Lower lobe of right lung (tissue), 2 donors: ENCODE measurements at places on chromosomes 5 and 9. TPM values are rescaled to one million over a fixed set of nuclear protein-coding genes. Genes with fewer than 3 reads are reported as not detected.

Gene SHOC1
- total RNA-seq: 0.15 TPM

Gene PPP6C
- total RNA-seq: 44.7 TPM

Gene RMRP
- 24,340 TPM for total RNA-seq

Gene SLC45A2
- not detected for total RNA-seq

Gene NEUROG1
- not detected for total RNA-seq

Gene LSM11
- total RNA-seq: 3.1 TPM

Gene MLANA
- total RNA-seq: not detected

DNA sequence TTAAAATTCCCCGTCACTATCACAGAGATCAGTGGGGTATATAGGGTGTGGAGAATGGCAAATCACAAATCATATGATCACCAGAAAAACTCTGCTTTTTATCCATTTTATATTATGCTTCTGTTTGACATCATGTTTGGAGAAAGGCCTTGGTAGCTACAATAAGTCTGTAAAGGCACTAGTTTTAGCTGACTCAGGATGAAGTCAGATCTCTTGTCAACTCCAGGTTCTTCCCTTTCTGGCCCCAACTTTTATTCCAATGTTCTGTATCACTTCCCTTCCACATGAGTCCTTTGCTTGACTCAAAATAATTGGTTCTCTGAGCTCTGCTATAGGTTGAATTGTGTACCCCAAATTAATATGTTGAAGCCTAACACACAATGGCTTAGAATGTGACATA is 484.9 kb downstream of the PTPRD start:
- no peaks in the 10 kb centered on the region for H3K4me1 ChIP-seq
- H3K36me3 ChIP-seq: no peaks in the 10 kb centered on the region
- no peaks in the 10 kb centered on the region for H3K27me3 ChIP-seq
- no peak overlapping the region for H3K27ac ChIP-seq
- no peak for DNase-seq
- H3K4me3 ChIP-seq: no peak overlapping the region

- no peak overlapping the region for H3K27ac ChIP-seq
- H3K4me1 ChIP-seq: no peaks in the 10 kb centered on the region
- H3K27me3 ChIP-seq: no peaks in the 10 kb centered on the region
- DNase-seq: peak; percentile 53
These were observed 157.1 kb downstream of the ARRDC3 start for GRCh38 chr5:91225848-91226686.

DNA sequence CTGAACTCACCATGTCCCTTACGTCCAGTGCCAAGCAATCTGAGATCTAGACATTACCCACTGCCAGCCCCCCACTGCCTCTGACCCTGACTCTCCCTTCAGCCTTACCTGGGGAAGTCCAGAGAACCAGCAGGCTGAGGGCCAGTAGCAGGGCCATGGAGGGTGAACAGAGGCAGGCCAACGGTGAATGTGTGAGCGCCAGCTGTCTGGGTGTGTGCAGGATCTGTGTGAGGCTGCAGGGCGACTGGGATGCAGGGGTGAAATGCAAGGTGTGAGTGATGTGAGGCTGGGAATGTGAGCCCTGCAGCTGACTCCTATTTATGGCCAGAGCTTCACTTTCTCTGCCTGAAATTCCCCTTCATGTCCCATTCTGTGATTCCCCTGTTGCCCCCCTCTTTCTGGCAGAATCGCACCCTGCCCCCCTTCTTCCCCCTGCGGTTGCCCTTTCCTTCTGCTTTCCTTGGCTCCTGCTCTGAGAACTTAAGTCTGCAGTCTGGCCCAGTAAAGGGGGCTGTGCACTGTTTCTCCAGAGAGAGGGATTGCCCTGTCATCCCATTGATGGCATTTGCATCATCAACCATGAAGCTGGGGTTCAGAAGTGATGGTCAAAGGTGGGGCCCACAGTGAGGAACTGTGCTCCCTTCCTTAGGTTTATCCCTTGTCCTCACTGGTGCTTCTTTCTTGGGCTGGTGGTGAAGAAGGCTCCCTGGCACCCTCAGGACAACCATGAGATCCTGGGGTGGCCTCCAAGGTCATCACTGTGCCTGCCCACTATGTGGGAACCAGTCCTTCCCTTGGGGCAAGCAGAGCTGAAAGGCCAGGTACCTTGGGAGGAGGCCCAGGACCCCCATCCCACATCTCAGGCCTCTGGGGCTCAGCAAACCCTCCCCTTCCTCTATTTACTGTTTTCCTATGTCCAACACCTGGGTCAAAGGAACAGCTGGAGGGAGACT is at the start of gene CCL19:
Gene CCL19, minus strand, starts transcription at position 294 of the 953 bp plus-strand sequence. Its CDS starts 137 bp downstream, at position 157.
- H3K27ac ChIP-seq: no peak within 1 kb of the TSS
- H3K4me3 ChIP-seq: no peak within 1 kb of the TSS
- H3K36me3 ChIP-seq: no peaks in the 10 kb centered on the region
- H3K4me1 ChIP-seq: peaks cover 5% of the 10 kb centered on the region

DNA sequence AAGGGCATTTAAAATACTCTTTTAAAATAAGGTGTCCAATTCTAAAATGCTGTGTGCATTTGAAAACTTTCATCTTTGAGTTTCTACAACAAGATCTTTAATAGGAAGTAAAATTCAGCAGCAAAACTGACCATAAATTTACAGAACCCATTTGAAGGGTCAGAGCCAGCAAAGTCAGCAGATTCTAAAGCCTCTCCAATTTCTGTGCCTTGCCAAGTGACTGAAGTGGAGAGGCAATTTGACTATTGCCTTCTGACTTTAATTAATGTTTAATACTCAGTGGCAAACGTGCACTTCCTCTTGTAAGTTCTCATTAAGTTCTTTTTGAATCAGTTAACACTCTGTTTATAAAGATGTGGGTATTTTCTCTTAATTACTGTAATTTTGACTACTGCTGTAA is 155.2 kb downstream of the BAAT start:
- H3K36me3 ChIP-seq: no peaks in the 10 kb centered on the region
- H3K4me1 ChIP-seq: no peaks in the 10 kb centered on the region
- H3K27me3 ChIP-seq: no peaks in the 10 kb centered on the region
- H3K27ac ChIP-seq: no peak overlapping the region
- no peak overlapping the region for H3K4me3 ChIP-seq

DNA sequence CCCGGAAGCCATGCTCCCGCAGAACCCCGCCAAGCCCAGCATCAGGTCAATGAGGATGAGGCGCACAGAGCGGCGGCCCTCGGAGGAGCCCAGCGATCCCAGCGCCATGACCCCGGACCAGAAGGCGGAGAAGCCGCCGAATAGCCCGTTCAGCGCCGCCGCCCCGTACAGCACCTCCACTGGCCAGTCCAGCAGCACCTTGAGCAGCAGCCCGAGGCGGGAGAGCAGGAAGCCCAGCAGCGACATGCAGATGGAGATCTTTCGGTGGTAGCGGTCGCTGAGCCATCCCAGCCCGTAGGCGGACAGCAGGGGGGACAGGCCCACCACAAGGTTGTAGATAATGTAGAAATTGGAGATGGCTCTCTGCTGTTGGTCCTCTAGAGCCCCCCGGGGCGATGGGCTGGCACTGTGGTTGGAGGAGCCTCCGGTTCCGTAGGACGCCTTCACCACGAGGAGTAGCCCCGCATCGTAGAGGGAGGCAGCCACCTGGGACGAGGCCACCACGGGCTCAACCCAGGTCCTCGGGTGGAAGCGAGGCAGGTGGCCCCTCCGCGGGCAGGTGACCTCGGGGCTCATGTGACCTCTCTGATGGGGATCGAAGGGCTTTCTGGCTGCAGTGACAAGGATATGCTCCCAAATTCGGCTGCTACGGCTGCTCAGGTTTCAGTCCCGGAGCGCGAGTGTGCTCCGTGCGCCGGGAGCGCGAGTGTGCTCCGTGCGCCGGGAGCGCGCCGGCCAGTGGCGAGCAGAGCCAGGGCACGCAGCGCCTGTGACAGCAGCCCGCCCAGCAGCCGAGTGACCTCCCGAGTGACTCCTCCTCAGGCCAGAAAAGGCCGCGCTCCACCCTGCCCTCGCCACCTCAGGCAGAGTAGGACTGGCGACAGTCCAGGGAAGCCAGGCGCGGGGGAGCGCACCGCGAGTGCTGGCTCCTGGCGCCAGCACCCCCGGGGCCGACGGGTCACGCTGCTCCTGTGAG is at the start of gene SLC46A2:
Gene SLC46A2, minus strand, starts transcription at position 771 of the 976 bp plus-strand sequence. Its CDS starts 195 bp downstream, at position 576.
- peak; percentile 86 for DNase-seq
- H3K4me3 ChIP-seq: peak within 1 kb of the TSS; percentile 59
- H3K27ac ChIP-seq: peak within 1 kb of the TSS; percentile 60
- H3K4me1 ChIP-seq: peaks cover 33% of the 10 kb centered on the region

- no peaks in the 10 kb centered on the region for H3K27me3 ChIP-seq
- no peak overlapping the region for H3K4me3 ChIP-seq
These were observed 608.7 kb downstream of the KCTD16 start for GRCh38 chr5:144779368-144779767.

DNA sequence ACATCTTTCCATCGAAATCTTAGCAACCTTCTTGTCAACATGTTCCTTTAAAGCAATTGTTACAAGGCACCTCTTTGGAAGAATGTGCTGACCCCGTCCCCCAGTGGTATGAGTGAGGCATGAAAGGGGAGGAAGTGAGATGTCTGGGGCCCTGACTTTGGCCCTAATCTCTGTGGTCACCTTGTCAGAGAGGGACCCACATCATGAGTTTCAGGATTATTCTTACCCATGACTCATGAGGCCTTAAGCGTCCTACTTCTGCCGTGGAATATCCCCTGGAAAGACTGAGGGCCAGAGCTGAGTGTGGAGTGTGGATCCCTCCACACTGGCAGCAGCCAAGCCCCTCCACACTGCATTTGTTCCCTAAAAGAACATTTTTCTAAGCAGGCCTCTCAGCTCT is 81.2 kb downstream of the FSTL4 start:
- H3K36me3 ChIP-seq: no peaks in the 10 kb centered on the region
- no peak overlapping the region for H3K27ac ChIP-seq
- no peak overlapping the region for H3K4me3 ChIP-seq
- no peak for DNase-seq

- DNase-seq: no peak
- H3K4me1 ChIP-seq: peaks cover 6% of the 10 kb centered on the region
- H3K27ac ChIP-seq: no peak overlapping the region
- H3K4me3 ChIP-seq: peak overlapping the region; percentile 92
These were observed 1.2 kb upstream of the ZNF510 start for GRCh38 chr9:96779089-96779488.

DNA sequence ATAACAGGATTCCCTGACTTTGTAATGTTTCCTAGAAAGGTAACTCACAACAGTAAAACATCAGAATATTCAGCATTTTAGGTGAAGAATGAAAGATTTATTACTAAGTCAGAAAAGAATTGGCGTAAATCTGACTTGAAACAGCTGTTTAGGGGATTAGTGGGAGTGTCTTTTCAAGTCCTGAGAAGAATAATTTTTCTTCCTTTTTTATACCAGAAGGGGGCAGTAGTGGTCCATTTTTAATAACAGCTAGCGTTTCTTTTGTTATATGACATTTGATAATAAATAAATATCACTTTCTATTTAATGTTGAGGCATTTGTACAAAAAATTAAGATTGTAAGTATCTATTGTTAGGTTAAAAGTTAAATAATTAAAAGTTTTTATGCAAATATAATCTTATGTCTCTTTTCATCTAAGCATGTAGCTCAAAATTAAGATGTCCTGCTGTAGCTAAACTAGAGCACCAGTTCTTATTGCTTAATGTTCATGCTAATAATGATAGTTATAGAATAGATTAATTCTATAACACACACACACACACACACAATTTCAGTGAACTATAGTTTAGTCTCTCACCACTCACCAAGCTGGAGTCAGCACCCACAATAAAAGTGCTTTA is 258.7 kb upstream of the ARRDC3 start:
- no peak overlapping the region for H3K27ac ChIP-seq
- no peak overlapping the region for H3K4me3 ChIP-seq
- no peaks in the 10 kb centered on the region for H3K36me3 ChIP-seq

DNA sequence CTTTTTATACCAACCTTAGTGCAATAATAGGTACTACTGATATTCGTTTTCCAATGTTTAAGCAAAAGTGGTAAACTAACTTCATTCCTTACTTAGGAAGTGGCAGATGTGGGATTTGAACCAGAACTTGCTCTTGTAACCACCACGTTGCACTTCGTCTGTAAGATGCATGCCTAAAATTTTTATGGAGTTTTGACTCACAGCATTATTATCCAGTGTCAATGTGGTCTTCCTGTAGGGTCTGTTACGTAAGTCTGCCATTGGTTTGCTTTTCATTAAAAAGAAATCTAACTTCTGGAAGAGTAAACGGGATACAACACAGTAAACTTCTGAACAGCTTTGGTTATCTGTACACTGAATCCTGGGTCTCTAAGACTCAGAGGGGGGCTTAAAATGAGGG is 521.0 kb upstream of the WWC1 start:
- H3K27me3 ChIP-seq: no peaks in the 10 kb centered on the region
- H3K4me3 ChIP-seq: no peak overlapping the region
- no peaks in the 10 kb centered on the region for H3K36me3 ChIP-seq
- H3K27ac ChIP-seq: no peak overlapping the region

DNA sequence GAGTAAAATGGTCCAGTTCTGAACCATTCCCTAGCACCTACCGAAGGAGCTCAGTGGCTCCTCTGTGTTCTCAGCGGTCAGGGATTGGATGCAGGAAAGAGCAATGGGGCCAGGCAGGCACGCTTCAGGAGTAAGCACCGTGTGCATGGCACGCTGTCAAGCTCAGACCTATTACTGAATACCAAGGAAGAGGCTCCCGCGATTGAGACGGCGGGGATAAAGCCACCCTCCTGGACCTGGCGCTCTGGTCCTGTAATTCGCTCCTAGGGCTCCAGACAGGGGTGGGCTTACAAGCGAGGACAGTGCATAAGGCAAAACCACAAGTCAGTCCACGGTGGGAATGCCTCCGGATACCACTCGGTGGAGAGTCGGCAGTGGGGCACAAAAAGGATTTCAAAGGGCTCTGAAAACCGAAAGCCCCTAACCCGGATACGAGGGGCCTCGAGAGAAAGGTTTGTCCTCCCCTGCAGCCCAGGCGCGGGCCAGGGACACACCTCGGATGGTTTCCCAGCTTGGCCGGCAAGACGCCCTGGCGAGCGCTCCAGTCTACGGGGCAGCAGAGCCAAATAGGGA is 988 bp downstream of the OXCT1 start:
- no peaks in the 10 kb centered on the region for H3K27me3 ChIP-seq
- H3K4me1 ChIP-seq: peaks cover 15% of the 10 kb centered on the region
- H3K27ac ChIP-seq: peak overlapping the region; percentile 86
- peak; percentile 46 for DNase-seq
- peak overlapping the region; percentile 79 for H3K4me3 ChIP-seq

DNA sequence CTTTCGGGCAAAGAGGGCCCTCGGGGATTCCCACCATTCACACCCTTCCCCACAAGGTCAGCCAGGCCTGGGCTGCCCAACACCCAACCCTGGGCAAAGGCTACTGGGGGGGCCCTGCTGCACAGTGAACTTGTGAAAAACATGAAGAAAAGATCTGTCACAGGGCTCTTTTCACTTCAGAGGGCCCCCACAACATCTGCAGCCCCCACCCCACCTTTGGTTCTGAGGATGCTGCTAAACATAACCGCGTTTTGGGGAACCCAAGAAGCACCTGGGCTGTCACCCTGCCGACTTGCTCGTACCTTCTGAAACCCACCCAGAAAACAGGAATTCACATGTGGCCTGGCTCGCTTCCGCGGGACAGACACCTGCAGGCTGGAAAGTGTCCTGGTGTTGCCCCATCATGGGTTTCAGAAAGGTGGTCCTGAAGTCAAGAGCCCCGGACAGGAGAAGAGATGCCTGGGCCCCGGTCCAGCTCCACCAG is 29.3 kb downstream of the B4GALT1 start:
- H3K4me3 ChIP-seq: no peak overlapping the region
- H3K36me3 ChIP-seq: peaks cover 22% of the 10 kb centered on the region
- no peaks in the 10 kb centered on the region for H3K27me3 ChIP-seq

- no peak for DNase-seq
- no peak overlapping the region for H3K27ac ChIP-seq
- H3K4me1 ChIP-seq: peaks cover 7% of the 10 kb centered on the region
- peaks cover 3% of the 10 kb centered on the region for H3K36me3 ChIP-seq
- peaks cover 24% of the 10 kb centered on the region for H3K27me3 ChIP-seq
- no peak overlapping the region for H3K4me3 ChIP-seq
These were observed 3.2 kb upstream of the FBLL1 start for GRCh38 chr5:168525856-168526255.
